ENCODE measurements at places on chromosomes 5 and 9.
A peak's percentile ranks its signal among the peaks of the same experiment; 100 is the strongest.

GRCh38 chr5:138077064-138077696 is 6.7 kb upstream of the WNT8A start:
- peak; percentile 57 for DNase-seq

DNA sequence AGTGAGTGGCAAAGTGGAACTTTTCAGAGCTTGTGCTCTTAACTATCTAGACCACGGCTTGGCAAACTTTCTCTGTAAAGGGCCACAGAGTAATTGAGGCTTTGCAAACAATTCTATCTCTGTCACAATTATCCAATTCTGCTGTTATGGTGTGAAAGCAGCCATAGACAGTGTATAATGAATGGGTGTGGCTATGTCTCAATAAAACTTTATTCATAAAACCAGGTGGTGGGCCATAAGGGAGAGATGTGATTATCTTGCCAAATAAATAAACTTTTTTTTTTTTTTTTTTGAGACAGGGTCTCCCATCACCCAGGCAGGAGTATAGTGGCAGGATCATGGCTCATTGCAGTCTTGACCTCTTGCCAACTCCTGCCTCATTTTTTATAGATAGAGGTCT is 78.7 kb upstream of the GNA14 start:
- DNase-seq, result no peak

DNA sequence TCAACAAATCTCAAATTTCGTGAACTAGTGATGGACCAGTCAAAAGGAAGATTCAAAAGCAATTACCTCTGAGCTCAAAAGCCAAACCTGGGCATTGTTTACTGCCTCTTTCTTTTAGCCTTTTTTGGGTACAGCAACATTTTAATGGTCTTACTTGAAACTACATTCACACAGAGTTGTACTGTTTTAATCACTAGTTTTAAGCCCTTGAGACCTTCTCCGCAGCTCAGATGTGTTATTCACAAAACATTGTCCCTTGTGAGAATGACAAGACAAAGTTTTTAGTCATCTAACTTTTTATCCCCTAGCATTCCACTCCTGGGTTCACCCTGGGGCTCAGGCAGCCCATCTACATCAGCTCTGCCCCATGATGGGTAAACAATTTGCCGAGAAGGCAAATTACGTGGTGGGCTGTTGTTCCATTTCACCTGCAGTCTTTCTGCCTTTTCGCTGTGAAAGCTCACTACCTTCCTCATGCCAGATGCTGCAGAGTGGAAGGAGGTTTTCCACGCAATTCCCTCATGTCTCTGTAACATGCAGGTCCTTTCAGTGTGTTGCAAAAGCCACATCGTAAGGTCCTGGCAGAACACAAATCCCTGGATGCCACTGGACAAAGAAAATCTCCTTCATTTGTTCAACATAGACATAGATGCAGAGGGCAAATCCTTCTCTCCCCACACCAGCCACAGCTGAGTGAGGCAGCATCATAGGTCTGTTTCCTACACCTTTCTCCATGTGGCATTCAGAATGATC is 175.7 kb downstream of the EBF1 start:
- no peak for DNase-seq

GRCh38 chr9:133160742-133161546 is 2.8 kb downstream of the GBGT1 start:
- peak; percentile 60 for DNase-seq

GRCh38 chr5:32151198-32151597 is 22.9 kb downstream of the GOLPH3 start:
- DNase-seq, result no peak

- DNase-seq, result no peak
Observed at GRCh38 chr5:134989266-134989830, 21.6 kb downstream of the CATSPER3 start.

DNA sequence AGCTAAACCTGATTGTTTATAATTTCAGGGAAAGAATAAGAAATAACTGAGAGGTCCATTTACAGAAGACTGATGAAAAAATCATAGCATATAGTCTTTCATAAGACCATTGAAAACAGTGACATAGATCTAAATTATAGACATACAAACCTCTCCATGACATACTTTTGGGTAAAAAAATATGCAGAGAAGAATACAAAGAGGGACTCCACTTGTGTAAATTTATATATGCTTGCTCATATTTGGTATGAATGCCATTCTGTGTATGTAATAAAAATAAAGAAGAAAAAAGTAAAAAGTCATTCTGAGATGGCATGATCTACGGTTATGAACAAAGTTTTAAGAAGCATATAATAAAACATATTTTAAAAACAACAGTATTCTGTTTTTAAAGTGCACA is 310.7 kb downstream of the ASTN2 start:
- DNase-seq, result no peak

GRCh38 chr5:38780316-38780715 is 65.5 kb upstream of the OSMR start:
- DNase-seq, result no peak

DNA sequence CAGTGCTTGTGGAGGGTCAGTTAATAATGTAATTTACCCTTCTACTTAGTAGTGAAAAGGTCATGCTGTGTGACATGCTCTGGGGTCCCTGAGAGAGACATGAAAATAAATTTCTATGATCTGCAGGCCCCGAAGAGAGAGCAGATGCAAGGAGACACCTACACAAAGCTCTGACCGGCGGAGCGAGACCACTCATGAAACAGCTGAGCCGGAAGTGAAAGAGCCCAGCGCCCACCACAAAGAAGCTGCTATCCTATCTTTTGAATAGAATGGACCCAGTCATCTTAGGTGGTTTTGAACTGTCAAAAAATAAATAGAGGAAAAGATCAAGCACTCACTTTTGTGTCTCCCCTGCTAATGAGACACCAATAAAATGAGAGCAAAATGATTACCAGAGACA is 190.0 kb downstream of the MED10 start:
- no peak for DNase-seq

DNA sequence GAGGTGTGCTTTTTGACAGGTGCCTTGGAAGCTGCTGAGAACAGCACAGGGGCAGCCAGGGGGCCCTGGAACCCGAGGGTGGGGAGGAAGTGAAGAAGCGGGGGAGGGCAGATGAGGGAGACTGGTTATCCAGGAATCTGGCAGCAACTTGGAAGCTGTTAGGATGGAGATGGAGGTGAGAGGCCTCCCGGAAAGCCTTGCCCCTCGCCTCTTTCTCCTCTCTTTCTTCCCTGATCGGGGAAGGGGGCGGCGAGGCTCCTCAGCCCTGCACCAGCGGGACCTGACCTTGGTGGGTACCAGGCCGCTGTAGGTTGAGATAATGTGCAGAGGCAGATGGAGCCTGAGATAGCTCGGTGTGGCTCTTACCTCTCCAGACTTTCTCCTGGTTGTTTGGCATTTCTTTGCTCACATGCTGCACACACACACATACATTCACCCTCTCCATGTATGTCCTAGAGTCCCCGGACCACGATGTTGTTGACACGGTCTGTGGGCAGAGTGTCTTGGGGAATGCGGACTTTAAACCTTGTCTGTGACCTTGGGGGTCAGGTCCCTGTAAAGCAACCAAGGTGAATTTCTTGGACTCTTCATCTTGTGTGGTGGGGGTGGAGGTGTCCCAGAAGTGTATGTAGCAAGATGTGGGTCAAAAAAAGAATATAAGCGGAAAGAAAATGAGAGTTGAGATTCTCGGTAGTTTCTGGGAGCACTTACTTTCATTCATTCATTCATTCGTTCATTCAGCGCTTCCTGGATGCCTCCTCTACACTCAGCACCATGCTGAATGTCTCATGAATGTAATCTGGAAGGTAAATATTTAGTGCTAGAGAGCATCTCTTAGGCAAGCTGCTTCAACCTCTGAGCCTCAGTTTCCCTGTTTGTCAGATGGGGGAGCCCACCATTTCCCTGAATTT is 1.6 kb downstream of the WWC1 start:
- no peak for DNase-seq

GRCh38 chr5:111116550-111116949 is 24.4 kb downstream of the WDR36 start:
- no peak for DNase-seq

Data from activated CD4-positive, alpha-beta T cell treated with anti-CD3 and anti-CD28 coated beads, Interleukin-10, Interleukin-2, amounts not matched to agents 100 ng/mL and 50 ng/mL, durations not matched to agents 16 hours and 8 hours (primary cell).